ENCODE measurements at places on chromosomes 1 and 21.

GRCh38 chr1:238608144-238608543 lies 717.4 kb upstream of the ZP4 start:
- DNase-seq = no peak

DNA sequence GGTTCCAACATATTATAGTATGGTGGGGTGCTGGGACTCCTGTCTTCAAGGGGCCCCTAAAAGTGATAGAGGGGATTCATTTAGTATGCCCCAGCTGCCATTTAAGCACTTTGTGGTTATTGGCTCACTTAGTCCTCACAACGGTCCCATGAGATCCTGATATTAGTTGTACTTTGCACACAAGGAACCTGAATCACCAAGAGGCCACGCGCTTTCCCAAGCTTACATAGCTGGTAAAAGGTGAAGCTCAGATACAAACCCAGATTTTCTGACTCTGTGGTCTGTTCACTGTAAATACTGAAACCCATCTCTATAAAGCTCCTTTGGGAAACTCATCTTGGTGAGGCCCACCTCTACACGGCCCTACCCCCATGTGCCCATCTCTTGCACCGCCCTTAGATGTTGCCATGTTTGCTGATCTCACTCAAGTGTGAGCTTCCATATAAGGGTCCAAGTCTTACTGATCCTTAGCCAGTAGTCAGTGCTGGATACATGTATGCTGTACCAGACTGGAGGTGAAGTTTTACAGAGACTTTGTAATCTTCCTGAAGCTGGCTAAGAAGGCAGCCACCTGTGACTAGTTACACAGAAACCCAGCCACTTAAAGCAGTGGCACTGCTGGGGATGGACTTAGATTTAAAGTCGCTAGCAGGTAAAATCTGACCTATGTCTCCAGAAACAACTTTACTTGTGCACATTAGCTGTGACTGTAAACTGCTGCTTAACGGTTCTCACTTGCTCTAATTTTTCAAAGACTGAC lies 124.4 kb upstream of the HOOK1 start:
- DNase-seq = no peak

DNA sequence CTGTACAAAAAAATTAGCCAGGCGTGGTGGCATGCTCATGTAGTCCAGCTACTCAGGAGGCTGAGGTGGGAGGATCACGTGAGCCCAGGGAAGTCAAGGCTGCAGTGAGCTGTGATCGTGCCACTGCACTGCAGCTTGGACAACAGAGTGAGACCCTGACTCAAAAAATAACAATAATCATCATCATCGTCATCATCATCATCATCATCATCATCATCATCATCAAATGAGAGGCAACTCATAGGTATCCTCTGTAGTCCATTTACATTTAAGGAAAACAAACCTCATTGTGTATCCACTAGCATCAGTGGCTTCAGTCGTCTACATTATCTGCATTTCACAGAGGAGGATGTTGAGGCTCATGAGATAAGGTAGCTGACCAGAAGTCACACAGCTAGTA lies 68.8 kb upstream of the SELENON start:
- DNase-seq = no peak

- DNase-seq = no peak
Observed at GRCh38 chr1:203696673-203697072, 68.3 kb upstream of the LAX1 start.

GRCh38 chr1:47106792-47107191 lies 30.4 kb upstream of the CYP4A22 start:
- DNase-seq = no peak

GRCh38 chr1:66439031-66439740 lies 94.8 kb upstream of the SGIP1 start:
- no peak for DNase-seq

DNA sequence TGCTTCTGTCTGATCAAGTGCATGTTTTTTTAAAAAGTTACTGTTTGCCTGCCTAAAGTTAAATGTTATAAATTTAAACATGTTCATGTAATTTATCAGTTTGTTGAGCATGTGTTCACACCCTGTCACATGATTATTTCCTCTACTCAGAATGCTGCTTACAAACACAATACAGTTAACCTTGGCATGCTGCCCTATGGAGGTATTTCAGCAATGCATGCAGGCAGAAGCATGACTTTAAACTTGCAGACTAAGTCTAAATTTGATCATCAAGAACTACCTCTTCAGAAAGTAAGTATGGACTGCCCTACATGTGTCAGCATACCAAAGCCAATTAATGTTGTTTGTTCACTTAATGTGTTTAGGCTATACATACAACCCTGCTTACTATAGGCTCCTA lies 161.6 kb downstream of the LRRC40 start:
- no peak for DNase-seq

GRCh38 chr1:65476327-65476726 lies 55.9 kb downstream of the LEPR start:
- DNase-seq = no peak

GRCh38 chr1:222068937-222069336 lies 327.0 kb upstream of the DUSP10 start:
- DNase-seq = no peak

DNA sequence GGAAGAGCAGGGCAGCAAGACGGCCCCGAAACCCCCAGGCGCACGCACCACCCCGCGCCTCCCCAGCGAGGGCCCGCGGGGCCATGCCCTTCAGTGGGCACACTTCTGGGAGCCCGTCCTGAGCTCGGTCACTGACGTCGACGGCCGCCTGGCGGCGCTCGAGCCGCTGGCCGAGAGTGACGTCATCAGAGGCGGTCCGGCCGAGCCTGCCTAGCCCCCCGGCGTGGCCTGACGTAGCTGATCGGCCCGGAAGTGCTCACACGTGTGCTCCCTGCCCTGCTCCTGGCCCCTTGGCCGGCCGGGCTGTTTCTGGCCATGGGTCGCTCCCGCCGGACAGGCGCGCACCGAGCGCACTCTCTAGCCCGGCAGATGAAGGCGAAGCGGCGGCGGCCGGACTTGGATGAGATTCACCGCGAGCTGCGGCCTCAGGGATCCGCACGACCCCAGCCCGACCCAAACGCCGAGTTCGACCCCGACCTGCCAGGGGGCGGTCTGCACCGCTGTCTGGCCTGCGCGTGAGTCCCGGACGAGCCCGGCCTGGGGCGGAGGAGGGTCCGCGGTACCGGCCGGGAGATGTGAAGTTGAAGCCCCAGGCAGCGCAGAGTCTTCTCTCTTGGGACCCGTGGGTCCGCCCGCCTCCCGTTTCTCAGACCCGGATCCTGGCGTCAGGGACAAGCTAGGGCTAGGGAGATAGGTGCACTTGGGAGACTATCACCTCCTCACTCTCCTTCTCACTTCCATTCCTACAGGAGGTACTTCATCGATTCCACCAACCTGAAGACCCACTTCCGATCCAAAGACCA lies at the start of gene ZNF593:
Gene ZNF593, plus strand, starts transcription at position 240 of the 803 bp plus-strand sequence. Its CDS starts 76 bp downstream, at position 316.
- DNase-seq = peak; percentile 91

DNA sequence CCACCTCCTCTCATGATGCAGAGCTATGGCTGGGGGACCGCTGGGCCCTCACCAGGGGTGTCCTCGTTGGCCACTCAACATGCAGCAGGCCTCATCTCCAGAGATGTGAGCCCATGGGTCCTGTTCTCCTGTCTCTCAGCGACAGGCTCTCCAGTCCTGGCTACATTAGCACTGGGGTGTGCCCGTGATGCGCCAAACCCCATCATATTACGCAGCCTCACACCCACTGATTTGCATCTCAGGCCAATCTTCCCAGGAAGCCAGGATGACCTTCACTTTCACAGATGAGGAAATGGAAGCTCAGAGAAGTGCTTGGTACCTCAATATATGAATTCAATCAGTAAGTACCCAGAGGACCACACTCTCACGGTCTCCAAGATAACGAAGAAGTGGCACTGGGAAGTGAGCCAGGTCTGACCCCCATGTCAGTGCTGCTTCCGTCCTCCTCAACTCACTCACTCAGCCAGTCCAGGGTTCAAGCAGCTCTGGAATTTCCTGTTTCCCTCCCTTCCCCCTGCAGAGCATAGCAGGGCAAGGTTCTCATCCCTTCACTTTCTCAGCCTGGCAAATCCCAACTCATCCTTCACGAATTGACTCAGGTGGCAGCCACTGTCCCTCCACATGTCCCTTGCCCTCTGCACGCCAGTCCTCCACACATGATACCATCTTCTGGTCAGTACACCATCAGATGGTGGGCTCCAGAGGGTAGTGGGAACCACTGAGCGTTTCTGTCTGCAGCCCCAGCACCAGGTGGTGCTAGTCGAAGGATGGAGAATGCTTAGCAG lies 28.9 kb upstream of the EVA1B start:
- no peak for DNase-seq

- DNase-seq = no peak
Observed at GRCh38 chr1:56901716-56902115, 47.1 kb downstream of the C8A start.

GRCh38 chr1:67755619-67756018 lies 70.6 kb downstream of the GADD45A start:
- DNase-seq = no peak

GRCh38 chr1:8862528-8862927 lies 16.0 kb downstream of the ENO1 start:
- peak; percentile 48 for DNase-seq

GRCh38 chr1:160090760-160091159 lies 7.7 kb downstream of the IGSF8 start:
- DNase-seq = no peak

- no peak for DNase-seq
Observed at GRCh38 chr1:201488830-201489589, 17.9 kb downstream of the CSRP1 start.

DNA sequence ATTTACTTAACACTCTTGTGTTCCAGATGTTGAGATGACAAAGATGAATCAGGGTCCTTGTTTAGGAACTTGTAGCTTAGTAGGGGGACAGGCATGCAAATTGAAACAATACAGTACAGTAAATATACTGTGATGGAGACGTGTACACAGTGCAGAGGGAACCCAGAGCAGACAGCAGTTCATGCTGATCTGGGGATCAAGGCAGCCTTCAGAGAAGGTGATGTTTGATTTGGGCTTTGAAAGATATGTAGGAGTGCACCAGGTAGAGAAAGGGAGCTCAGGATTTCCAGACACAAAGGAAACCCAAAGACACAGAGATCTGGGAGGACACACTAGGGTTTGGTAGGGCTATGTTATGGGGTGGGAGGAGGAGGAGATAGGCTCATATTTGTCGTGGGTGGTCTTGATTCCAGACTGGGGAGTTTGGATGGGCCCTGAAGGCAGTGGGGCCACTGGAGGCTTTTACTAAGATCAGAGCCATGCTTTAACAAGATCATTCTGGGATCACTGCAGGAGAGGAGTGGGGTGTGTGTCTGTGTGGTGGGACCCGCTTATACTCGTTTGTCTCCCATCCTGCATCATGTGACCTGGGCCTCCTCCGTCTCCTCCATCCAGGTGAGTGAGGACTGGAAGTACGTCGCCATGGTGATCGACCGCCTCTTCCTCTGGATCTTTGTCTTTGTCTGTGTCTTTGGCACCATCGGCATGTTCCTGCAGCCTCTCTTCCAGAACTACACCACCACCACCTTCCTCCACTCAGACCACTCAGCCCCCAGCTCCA lies 7.8 kb downstream of the CHRNB2 start:
- DNase-seq = no peak

- DNase-seq = no peak
Observed at GRCh38 chr1:58629031-58629462, 52.0 kb upstream of the TACSTD2 start.

- no peak for DNase-seq
Observed at GRCh38 chr1:54099061-54099610, 45.7 kb downstream of the TCEANC2 start.

- no peak for DNase-seq
Observed at GRCh38 chr1:165861911-165862310, 34.5 kb downstream of the UCK2 start.

- DNase-seq = no peak
Observed at GRCh38 chr1:171424494-171424893, 60.8 kb upstream of the PRRC2C start.

- DNase-seq = no peak
Observed at GRCh38 chr1:12480748-12481362, 137.2 kb downstream of the DHRS3 start.

DNA sequence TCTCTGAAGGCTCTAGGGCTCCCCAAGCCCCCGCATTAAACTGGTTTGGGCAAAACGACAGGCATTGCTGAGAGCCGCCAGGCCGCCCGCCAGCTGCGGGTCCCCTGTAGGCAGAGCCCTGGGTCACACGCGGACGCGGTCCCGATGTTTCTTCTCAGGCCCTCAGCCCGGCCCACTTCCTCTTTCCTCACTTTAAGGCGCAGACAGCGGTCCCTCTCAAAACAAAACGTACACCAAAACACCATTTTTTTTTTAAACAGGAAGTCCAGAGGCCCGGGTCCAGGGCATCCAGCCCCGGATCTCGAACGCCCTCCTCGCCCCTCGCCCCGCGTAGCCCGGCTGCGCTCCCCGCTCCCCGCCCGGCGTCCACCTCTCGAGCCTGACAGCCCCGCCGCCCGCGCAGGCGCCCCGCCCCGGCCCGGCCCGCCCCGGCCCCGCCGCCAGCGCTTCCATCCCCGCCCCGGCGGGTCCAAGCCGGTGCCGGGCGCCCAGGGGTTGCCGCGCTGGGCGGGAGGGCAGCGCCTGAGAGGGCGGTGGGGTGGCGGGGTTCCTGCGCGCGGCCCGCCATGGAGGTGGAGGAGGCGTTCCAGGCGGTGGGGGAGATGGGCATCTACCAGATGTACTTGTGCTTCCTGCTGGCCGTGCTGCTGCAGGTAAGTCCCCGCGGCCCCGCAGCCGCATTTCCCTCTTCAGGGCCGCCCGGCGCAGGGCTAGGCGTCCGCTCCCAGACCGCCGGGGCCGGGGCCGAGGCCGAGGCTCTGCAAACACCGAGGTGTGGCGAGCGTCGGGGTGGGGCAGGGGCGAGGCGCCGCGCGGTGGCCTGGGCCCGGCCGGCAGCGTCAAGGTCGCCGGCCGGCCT lies at the start of gene SLC22A15:
Gene SLC22A15, plus strand, starts transcription at position 452 of the 859 bp plus-strand sequence. Its CDS starts 115 bp downstream, at position 567.
- peak; percentile 9 for DNase-seq

DNA sequence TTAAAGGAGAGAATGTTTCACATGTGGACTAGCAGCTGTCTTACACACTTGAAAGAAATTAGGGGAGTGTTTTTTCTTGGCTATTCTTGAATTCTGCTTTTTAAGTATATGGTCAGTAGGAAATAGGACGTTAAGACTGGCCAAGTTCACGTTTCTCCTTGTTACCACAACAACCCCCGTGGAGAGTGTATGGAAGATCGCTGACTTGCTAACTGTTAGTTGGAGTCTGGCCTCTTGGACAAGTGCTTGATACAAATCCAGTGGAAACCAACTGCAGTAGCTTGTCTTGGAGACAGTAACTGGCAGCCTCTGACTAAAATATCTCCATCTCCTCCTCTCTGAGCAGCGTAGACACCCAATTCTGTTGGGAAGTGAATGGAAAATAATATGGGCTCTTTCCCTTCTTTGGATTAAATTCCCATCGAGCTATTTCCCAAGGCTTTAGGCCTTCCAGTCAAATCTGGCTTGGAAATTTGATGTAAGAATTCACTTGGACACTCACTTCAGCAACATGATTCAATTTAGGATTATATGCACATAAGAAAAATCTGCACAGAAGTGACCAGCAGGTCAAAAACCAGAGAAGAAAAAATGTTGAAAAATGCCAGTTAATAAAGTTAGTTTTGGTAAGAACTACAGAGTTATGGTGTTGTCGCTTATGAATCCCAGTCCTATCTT lies 3.6 kb upstream of the NFIA start:
- DNase-seq = no peak

All from stimulated activated CD4-positive, alpha-beta T cell treated with anti-CD3 and anti-CD28 coated beads, Interleukin-1b, Interleukin-23, amount 100 ng/mL, for 48 hours (primary cell).